Activated CD8-positive, alpha-beta memory T cell treated with anti-CD3 and anti-CD28 coated beads, Interleukin-2, amount 50 U/mL, for 48 hours (primary cell): ENCODE measurements at places on chromosomes 1 and 21.

- no peak for DNase-seq
Measured at GRCh38 chr1:183807549-183808168, 2.7 kb downstream of the RGL1 start.

GRCh38 chr1:186189156-186189555, 185.9 kb downstream of the TPR start:
- no peak for DNase-seq

GRCh38 chr1:8040586-8040985, 14.5 kb upstream of the ERRFI1 start:
- no peak for DNase-seq

DNA sequence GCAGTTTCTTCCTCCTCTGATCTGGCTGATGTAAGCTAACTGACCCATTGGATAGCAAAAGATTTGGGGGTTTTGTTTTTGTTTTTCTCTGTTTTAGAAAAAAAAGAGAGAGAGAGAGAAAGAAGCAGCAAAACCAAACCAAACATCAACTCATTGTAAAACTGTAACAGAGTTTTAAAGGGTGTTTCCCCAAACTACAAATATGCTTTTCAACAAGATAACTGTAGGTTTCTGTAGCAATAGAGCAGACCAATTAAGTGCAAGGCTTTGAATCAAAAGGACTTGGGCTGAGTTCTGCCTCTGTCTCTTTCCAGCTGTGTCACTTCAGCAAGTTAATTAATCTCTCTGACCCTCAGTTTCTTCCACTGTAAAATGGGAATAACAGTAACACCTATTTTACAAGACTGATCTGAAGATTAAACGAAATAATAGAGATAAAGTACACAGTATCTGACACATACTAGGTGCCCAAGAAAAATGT, 44.5 kb downstream of the RRAGC start:
- no peak for DNase-seq

DNA sequence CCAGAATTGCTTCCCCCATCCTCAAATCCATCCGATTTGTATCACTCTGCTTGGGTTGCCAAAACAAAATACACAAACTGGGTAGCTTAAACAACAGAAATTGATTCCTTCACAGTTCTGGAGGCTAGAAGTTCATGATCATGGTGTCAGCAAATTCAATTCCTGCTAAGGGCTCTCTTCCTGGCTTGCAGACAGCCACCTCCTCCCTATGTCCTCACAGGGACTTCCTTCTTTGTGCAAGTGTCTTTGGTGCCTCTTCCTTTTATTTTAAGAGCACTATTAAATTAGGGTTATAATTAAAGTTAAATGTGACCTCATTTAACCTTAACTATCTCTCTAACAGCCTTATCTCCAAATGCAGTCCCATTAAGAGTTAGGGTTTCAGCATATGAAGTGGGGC, 112.8 kb downstream of the PLPP3 start:
- DNase-seq, result no peak

DNA sequence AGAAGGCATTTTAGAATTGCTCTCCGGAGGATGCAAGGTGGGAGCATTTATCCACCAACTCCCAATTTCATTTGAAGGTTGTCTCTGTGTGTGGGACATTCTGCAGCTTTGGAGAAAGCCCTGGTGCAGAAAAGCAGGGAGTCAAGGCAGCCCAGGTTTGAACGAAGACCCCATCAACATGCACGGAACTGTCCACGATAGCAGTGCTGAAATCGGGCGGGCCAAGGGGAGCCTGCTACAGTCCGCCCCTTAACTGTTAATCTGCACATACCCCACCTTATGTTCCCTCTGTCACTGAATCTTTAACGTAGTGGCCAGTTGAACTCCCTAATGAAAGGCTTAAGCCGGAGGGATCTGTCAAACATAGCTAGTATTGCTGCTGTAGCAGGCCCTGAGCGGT, 68.8 kb upstream of the C1orf174 start:
- no peak for DNase-seq

DNA sequence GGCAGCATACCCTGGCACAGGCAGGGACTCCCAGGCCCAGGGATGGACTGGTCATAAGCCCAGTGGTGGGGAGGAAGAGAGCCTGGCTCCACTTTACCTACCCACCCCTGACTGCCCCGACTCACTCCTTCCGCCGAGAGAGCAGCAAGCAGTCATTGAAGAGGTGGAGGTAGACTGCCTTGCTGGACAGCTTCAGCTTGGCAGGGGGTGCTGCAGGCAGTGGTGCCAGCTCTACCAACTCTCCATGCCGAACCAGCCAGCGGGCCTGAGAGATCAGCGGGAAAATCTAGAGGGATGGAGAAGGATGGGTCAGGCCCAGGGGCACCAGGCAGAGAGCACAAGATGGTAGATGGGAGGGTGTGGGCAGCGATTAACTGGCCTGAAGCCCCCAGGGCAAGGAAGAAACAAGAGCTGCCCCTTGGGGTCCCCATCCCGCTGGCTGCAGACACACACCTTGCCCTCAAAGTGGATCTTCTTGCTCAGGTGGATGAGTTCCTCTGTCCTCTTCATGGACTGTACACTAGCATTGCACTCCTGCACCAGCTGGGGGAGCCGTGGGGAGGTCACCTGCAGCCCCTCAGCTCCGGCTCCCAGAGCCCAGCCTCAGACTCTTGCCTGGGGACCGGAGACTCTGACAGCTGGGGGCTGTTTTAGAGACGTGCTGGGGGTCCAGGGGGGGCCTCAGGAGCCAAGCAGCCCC, 7.7 kb downstream of the ARHGEF19 start:
- peak; percentile 66 for DNase-seq

GRCh38 chr1:154419620-154420571, 14.8 kb downstream of the IL6R start:
- no peak for DNase-seq

DNA sequence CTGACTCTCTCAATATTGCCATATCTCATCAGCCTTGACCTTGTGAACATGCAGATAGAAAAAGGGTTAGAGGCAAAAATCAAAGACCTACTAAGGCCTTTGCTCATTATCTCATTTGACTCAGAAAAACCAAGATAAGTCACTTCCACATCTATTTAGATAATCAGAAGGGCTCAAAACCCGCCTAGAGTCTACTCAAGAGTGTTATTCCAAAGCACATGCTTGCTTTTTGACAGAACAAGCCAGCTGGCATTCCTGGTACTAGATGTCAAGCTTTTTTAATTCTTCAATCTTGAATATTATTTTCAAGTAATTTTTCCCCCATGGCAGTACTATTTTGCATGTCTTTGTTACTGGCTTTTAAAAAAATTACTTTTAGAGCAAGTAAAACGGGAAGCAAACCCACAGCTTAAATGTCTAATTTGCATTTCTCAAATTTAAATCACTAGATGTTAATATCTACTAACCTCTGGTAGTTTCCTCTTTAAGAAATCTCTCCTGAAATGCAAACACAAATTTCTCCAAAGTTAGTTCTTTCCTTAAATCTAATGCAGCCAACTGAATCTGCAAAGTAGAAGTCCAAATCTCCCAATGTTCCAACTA, 51.5 kb downstream of the APP start:
- no peak for DNase-seq

GRCh38 chr1:66860529-66860928, 59.5 kb upstream of the INSL5 start:
- no peak for DNase-seq

GRCh38 chr1:51955797-51956527, 34.5 kb downstream of the RAB3B start:
- DNase-seq, result no peak

- no peak for DNase-seq
Measured at GRCh38 chr1:56803561-56804156, 15.5 kb downstream of the FYB2 start.

GRCh38 chr1:203557390-203557789, 63.4 kb downstream of the OPTC start:
- DNase-seq, result no peak

DNA sequence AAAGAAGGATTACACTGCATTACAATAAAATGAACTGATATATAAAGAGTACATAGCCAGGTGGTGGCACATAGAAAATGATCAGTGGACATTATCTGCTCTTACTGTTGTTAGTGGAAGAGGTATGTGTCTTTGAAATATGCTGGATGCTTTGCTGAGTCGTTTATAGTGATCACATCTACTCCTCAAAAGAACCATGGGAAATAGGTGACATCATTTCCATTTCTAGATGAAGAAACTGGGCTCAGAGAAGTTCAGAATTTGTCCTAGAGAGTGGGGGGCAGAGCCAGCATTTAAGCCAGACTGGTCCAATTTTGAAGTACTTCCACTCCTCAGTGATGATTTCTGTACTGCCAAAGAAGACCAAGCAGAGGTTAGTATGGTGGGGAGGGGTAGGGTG, 34.0 kb upstream of the BACH1 start:
- DNase-seq, result no peak

DNA sequence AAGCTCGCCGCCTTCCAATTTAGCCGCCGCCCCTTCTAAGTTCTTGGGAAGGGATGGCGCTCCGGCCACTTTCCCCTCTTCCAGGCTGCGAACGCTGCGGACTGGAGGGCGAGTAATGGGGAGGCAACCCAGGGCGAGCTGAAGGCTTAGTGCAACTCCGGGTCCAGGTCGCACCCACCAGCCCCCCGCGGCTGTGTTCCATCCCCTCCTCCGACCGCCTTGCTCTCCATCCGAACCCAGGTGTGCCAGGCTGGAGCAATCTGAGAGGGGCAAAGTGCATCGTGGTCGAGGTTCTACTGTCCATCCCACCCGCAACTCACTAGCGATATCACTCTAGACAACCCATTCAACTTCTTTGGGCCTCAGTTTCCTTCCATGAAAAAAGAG, 13.4 kb downstream of the PAX7 start:
- DNase-seq, result no peak

- DNase-seq, result no peak
Measured at GRCh38 chr1:17594690-17595601, 55.4 kb downstream of the ARHGEF10L start.

- no peak for DNase-seq
Measured at GRCh38 chr1:42504535-42505128, 41.5 kb downstream of the CCDC30 start.

- DNase-seq, result no peak
Measured at GRCh38 chr1:67280696-67281095, 27.0 kb upstream of the IL12RB2 start.

GRCh38 chr1:204959374-204959773, 83.6 kb upstream of the CNTN2 start:
- DNase-seq, result no peak

GRCh38 chr1:212760126-212760823, 31.3 kb downstream of the NSL1 start:
- peak; percentile 81 for DNase-seq

DNA sequence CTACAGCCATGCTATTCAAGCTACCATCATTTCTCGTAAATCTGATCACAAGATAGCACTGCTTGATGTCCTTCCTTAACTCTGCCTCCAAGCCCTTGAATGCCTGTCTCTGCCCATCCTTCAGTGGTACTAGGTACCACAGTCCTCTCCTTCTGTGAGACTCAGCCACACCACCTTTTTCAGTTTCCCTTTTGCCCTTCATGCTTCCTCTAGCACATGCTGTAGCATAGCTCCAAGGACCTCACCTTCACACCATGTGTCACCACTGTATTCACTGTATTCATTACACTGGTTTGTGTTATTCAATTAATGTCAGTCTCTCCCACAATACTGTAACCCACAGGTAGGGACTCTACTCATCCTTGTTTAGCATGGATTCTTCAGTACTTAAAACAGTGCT, 8.0 kb upstream of the TP53BP2 start:
- DNase-seq, result no peak

GRCh38 chr1:41898191-41898713, 20.5 kb downstream of the HIVEP3 start:
- DNase-seq, result peak; percentile 64

- DNase-seq, result no peak
Measured at GRCh38 chr1:37676281-37677142, 15.8 kb upstream of the CDCA8 start.

DNA sequence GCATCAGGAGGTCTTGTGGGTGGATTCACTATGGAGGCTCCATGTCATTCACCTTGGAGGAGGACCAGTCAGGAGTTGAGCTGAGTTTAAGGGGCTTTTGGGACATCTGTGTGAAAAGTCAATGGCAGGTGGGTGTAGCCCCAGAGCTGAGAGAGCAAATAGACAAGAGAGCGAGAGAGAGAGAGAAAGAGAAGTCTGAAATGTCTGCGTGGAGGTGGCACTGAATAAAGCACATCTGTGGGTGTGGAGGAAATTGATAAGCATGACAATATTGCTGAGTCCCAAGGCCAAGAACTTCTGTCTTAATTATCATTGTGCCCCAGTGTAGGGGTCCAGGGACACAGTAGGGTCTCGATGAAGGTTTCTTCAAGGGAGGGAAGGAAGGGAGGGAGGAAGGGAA, 79.5 kb upstream of the VAMP3 start:
- DNase-seq, result no peak

DNA sequence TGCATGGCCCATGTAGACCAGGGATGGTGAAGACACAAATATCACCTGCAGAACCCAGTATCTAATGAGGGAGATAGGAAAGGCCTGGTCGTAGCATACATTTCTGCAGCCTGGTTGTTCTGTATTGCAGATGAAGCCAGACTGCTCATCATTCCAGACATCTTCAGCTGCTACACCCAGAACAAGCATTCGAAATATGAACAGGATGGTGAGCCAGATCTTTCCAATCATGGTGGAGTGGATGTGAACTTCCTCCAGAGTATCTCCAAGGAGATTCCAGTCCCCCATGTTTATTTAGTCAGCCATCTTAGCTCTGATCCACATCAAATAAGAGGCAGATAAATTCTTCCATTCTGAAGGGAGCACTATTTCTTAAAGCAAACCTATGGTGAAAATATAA, 2.7 kb upstream of the MYCBP start:
- no peak for DNase-seq

GRCh38 chr1:113027007-113027406, 46.0 kb upstream of the LRIG2 start:
- DNase-seq, result no peak

GRCh38 chr1:244941121-244941520, 76.8 kb upstream of the HNRNPU start:
- no peak for DNase-seq

DNA sequence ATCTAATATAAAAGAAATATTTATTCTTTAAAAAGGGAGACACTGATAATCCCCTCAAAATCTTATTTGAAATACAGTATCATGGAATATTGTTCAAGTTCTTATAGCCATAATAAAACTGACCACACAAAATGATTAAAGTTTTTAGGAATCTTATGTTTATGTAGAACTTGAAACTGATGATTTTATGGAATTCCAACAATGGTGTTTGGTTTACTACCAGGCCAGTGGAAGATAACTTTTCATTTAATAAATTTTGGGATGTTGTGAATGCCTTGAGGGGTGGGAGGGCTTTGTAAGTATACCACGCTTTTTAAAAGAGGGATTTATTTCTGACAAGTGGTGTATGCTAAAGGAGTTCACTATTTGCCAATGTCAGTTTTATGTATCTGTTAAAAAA, 87.7 kb downstream of the RAB3GAP2 start:
- DNase-seq, result no peak

GRCh38 chr1:204127597-204128242, 24.1 kb downstream of the ETNK2 start:
- DNase-seq, result no peak
